ENCODE measurements at places on chromosomes 11 and 22. TPM values are rescaled to one million over a fixed set of nuclear protein-coding genes. Genes with fewer than 3 reads are reported as not detected.

- no peaks in the 10 kb centered on the region for H3K36me3 ChIP-seq
- H3K27me3 ChIP-seq = no peaks in the 10 kb centered on the region
- peak overlapping the region; percentile 45 for H3K4me3 ChIP-seq
- no peak for DNase-seq
- peak overlapping the region; percentile 100 for H3K27ac ChIP-seq
These were observed 70.3 kb upstream of the WNT7B start for GRCh38 chr22:46047226-46047625.

MEN1 gene
- total RNA-seq = 16.0 TPM

TRIM29 gene
- total RNA-seq = 2.7 TPM

DNA sequence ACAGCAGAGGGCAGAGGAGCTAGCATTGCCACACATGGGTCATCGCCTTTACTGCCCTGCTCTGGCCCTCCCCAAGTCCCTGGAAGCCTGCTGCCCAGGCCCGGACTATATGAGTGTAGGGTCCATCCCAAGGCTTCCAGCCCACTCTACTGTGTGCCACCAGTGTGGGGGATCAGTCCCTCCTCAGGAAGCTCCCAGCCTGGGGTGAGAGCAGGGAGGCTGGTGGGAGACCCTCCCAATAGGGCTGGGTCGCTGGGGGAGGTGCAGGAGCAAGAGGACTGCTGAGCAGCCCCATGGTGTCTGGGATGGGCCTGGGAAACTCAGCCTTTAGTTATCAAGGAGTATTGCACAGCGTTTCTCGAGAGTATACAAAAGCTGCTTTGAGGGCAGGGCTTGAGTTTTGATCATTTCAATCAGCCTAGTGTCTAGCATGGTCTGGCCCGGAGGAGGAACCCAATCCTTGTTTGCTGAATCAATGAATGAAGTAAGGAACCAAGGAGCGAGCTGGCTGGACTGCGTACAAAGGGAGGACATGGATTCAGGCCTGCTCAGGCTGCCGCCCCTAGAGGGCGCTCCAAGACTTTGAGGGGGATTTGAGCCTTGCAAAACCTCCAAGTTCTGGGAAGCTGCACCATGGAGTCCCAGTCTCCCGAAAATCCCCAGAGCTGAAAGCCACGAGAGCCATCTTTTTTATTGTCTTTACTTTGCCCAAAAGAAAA, 89.0 kb upstream of the PARVA start:
- peak; percentile 41 for DNase-seq
- H3K4me3 ChIP-seq = no peak overlapping the region
- peaks cover 20% of the 10 kb centered on the region for H3K4me1 ChIP-seq

MICALL1 gene
- 49.3 TPM for total RNA-seq

ANO1 gene
- 161 TPM for total RNA-seq

BIK gene
- not detected for total RNA-seq

C11orf86 gene
- total RNA-seq = not detected

DNA sequence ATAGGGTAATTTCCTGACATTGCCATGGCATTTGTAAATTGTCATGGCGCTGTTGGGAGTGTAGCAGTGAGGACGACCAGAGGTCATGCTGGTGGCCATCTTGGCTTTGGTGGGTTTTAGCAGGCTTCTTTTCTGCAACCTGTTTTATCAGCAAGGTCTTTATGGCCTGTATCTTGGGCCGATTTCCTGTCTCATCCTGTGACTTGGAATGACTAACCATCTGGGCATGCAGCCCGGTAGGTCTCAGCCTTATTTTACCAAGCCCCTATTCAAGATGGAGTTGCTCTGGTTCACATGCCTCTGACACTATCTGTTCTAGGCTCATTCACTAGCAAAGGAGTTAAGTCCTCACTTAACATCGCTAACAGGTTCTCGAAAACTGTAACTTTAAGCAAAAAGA, 1374.2 kb downstream of the FAM181B start:
- no peak overlapping the region for H3K4me3 ChIP-seq
- no peaks in the 10 kb centered on the region for H3K4me1 ChIP-seq
- H3K27ac ChIP-seq = no peak overlapping the region
- H3K27me3 ChIP-seq = no peaks in the 10 kb centered on the region
- DNase-seq = no peak

TTC28 gene
- total RNA-seq = 170 TPM

- no peak overlapping the region for H3K27ac ChIP-seq
- H3K27me3 ChIP-seq = no peaks in the 10 kb centered on the region
- DNase-seq = no peak
- H3K4me3 ChIP-seq = no peak overlapping the region
- no peaks in the 10 kb centered on the region for H3K4me1 ChIP-seq
These were observed 110.0 kb upstream of the SYN3 start for GRCh38 chr22:33167998-33168790.

GAB4 gene
- not detected for total RNA-seq

All from thoracic aorta (tissue), 2 donors.